ENCODE measurements at places on chromosomes 4 and X.

DNA sequence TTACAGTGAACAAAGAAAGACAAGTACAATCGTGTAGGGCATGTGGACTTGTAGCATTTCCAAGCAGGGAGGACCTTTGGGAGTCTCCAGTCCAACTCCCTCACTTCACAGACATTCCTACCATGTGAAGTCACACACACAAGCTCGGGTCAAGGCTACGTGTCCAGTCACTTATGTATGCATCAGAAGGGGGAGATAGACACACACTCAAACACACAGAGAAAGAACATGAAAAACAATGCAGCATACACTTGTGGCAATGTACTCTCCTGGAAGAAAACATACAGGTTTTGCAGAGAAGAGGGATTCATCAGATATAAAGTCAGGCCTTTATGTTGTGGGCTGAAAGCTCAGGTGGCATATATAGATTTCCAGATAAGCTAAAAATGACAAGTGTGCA lies 136.1 kb upstream of the MID1 start:
- DNase-seq = no peak

GRCh38 chrX:68710870-68711576 lies 63.6 kb downstream of the STARD8 start:
- peak; percentile 6 for DNase-seq

- peak; percentile 45 for DNase-seq
These were observed at the start of gene GDPD2 for GRCh38 chrX:70422851-70423341. GDPD2 (plus strand) TSS chrX:70423314; CDS start chrX:70424985, 1,671 bp downstream.

DNA sequence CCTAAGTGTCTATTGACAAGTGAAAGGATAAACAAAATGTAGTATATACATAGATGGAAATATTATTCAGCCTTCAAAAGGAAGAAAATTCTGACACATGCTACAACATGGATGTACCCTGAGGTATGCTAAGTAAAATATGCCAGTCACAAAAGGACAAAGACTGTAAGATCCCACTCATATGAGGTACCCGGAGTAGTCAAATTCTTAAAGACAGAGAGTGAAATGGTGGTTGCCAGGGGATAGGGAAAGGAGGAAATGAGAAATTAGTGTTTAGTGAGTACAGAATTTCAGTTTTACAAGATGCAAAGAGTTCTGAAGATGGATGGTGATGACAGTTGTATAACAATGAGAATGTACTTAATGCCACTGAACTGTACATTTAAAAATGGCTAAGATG lies 102.3 kb upstream of the NAP1L5 start:
- no peak for DNase-seq

GRCh38 chr4:18689308-18690115 lies 668.0 kb upstream of the LCORL start:
- no peak for DNase-seq

DNA sequence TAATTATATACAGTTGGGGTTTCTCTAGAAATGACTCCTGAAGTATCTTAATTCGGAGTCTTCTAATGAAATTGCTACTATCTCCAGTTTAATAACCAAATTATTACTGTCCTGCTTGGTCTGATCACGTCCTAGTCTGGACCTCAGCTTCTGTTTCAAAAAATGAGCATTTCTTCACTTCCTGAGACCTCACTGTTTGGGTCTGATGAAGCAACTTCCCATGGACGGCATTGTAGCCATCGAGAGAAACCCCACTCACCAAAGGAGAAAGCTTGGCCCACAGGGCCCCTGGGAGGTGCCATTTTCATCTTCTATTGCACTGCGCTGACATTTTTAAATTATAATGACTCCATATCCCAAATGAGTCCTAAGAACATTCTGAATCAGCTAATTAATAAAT lies 178.0 kb downstream of the MGST2 start:
- DNase-seq = no peak

DNA sequence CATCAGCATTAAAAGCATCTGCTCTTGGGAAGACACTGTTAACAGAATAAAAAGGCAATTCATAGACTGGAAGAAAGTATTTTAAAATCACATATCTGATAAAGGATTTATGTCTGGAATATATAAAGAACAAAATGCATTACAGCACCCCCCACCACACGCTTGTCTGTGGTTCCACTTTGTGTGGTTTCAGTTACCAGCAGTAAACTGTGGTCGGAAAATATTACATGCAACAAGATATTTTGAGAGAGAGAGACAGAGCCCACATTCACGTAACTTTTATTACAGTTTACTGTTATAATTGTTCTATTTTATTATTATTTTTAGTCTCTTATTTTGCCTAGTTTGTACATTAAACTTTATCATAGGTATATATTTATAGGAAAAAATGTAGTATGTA lies 21.2 kb upstream of the PDE6B start:
- no peak for DNase-seq

GRCh38 chr4:42612898-42613297 lies 44.0 kb downstream of the ATP8A1 start:
- no peak for DNase-seq

DNA sequence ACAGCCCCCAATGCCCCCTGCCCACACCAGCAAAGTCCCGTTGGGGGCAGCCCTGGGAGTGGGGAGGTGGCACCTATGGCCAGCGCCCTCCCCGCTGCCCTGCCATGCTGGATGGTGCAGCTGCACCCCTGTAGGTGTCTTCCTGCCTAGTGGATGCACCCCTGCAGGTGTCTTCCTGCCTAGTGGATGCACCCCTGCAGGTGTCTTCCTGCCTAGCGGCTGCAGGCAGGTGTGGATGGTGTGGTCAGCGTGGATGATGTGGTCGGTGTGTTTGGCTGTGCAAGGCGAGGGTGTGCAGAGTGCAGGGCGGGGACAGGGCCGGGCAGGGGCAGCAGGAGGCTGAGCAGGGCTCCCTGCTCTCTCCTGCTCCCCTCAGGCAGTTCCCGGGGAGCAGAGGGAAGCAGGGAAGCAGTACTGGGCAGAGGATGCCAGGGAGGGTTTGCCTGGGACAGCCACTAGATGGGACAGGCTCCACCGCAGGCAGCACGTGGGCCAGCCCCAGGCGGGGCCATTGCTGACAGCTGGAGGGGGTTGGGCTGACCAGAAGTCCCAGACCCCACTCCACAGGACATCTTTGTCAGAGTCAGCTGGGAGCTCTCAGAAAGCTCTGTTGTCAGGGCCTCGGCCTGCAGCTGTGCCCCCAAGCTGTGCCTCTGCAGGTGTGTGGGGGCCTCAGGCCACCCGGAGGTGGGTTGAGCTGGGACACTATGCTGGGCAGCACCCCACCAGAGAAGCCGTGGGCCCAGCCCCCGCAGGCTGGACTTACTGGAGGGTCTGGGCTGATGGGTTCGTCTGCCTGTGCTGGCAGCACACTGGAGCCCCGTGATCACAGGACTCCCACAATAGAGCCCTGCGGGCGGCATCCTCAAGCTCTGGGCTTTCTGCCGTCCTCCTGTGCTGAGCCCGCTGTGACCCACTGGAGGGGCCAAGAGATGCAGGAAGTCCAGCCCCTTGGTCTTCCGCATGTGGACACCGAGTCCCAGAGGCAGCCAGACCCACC lies 23.7 kb downstream of the DOK7 start:
- no peak for DNase-seq
